ENCODE measurements at places on chromosomes 7 and 10.

- no peak for DNase-seq
These were observed 146.5 kb downstream of the GLRX3 start for GRCh38 chr10:130282492-130283218.

GRCh38 chr10:113302062-113302461, 250.8 kb upstream of the HABP2 start:
- no peak for DNase-seq

DNA sequence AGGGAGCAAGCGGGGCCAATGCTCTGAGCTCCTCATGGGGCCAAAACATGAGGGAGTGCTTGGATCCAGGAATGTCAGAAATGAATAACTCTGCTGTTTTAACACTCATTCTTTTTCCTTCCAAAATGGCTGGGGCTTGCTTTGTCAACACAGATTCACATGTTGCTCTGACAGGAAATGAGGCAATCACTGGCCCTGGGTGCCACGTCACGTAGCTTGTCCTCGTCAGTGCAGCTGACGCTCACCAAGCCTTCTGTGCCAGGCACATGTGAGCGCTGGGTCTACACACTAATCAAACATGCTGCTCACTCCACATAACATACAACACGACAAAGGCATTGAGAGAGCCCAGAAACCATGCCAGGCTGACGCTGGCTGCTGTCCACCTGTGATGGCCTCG, 198.9 kb downstream of the WDR37 start:
- no peak for DNase-seq

DNA sequence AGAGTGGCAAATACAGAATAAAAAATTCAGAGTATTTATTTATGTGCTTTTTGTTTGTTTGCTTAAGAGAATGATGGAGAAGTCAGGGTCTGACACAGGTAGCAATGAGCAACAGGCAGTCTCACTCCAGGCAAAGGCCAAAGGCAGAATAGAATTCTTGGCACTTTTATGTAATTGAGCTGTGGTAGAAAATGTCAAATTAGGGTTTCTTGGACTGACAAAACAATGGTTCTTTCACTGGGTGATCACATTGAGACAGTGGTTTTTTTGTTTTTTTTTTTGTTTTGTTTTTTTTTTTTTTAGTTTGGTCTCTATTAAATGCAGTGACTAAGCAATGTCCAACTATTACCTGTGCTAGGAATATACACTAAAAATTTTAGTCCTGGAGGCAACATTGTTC, 27.4 kb downstream of the POM121L12 start:
- DNase-seq = no peak

DNA sequence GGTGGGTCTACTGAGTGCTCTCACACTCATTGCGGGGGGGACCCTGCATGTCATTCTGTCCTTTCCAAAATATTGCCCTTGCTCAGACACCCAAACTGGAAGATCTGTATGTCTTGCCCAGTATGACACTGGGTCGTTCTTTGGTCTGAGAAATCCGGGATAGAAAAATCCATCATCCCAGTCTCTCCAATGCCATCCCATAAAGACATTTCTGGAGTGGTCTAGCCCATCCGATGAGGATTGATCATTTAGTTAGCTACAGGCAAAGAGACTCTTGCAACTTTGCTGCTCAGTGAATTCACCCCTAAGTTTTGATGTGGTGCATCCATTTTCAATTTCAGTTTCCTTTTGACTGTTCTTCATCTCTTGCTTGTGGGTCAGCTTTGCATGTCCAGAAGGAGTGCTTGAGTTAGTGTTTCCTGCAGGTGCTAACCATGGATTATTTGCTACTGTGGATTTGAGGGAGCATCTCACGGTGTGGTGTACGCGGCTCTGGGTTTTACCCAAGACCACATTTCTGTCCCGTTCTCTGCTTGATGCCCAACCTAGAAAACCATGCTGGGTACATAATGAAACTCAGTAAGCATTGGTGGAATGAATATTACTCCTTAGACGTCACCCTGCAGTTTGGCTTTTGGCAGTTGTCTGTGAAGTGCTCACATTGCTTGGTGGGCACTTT, 247.0 kb upstream of the MKI67 start:
- no peak for DNase-seq

DNA sequence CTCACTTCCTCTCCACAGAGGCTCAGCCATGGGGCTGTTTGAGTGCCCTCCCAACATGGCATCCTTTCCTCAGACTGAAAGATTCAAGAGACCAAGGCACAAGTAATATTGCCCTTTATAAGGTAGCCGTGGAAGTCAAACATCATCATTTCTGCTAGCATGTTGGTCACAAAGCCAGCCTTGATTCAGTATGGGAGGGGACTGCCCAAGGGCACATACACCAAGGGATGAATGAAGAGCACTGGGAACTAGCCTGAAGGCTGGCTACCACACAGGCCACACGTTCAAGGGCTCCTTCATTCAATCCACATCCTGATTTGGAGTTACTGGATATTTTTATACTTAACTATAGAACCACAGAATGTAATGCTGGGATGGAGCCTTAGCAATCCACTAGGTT, 39.3 kb downstream of the CPVL start:
- DNase-seq = no peak
